ENCODE measurements at places on chromosomes 12 and 14.

- no peak for DNase-seq
Measured at GRCh38 chr12:124716208-124717130, 147.2 kb downstream of the SCARB1 start.

DNA sequence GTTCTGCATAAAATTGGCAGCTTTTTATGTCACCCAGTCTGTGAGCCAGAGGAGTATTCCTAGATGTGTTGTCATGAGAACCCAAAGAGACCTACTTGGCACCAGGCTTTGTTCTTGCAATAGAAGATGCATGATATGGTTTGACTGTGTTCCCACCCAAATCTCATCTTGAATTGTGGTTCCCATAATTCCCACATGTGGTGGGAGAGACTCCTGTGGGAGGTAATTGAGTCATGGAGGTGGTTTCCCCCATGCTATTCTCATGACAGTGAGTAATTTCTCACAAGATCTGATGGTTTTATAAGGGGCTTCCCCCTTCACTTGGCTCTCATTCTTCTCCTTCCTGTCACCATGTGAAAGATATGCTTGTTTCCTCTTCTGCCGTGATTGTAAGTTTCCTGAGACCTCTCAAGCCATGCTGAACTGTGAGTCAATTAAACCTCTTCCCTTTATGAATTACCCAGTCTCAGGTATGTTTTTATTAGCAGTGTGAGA is 572.0 kb upstream of the ATP2B1 start:
- no peak for DNase-seq

GRCh38 chr12:119115296-119115905 is 63.3 kb upstream of the HSPB8 start:
- peak; percentile 28 for DNase-seq

- no peak for DNase-seq
Measured at GRCh38 chr14:61891170-61891569, 128.9 kb downstream of the SNAPC1 start.

DNA sequence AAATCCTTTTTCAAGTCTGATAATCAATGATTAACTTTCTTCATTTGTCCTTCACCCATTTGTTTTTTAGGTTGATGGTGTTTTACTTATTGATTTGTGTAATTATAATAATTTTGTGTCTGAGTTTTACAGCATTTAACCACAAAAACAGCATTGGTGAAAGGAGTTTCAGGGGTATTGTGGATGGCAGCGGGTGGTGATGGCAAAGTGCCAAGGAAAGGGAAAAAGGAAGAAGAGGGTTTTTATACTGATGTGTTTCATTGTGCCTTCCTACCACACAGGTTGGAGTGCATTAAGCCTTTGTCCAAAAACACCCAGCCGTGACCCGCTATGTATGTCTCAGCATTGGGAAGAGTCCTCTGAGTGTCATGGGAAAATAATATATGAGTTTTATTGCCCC is 150.3 kb downstream of the DAD1 start:
- DNase-seq = no peak

- DNase-seq = peak; percentile 98
Measured at GRCh38 chr12:128823916-128824839, at the start of gene SLC15A4. Gene SLC15A4 (minus strand): TSS chr12:128823958. CDS start chr12:128823943, 15 bp downstream.

- no peak for DNase-seq
Measured at GRCh38 chr14:75521415-75522199, 662 bp upstream of the BATF start.

GRCh38 chr14:104774453-104775072 is 21.0 kb downstream of the AKT1 start:
- DNase-seq = no peak

GRCh38 chr12:110704750-110705149 is 15.8 kb upstream of the HVCN1 start:
- no peak for DNase-seq

- DNase-seq = no peak
Measured at GRCh38 chr12:116432314-116432750, 126.8 kb upstream of the MAP1LC3B2 start.

DNA sequence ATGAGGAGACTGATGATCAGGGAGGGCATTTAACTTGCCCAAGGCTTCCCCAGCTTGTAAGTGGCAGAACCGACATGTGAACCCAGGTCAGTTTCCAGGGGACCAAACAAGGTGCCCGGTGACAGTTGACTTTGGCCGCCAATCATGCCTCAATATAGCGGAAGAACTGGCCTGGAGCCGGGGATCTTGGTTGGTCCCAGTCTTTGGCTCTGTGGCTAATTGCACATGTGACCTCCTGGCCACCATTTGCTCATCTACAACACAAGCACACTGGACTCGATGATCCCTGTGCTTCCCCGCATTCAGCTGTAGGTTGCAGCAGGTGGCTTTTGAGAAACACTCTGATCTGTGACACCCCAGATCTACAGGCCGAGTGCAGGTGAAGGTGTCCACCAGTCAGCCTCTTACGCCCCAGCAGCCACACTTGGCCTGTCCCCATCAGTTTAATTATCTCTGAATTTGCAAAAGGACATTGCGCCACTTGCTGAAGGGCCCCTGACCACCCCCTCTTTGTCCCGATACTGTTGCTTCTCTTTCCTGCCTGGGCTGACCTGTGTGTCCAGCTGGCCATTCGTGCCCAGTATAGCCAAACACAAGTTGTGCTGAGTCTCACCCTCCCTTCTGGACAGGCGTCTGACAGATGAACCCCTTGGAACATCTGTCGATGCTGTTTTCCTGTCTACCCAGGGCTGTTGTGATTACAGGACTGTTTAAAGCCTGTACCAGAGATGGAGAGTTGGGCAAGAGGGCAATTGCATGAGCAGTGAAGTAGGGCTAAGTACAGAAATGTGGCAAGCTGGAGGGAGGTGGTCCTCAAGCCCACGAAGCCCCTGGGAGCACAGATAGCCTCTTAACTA is 14.1 kb downstream of the ACACB start:
- no peak for DNase-seq

GRCh38 chr14:93951635-93952540 is 24.5 kb downstream of the ASB2 start:
- DNase-seq = no peak

GRCh38 chr14:101181446-101182313 is 278.2 kb upstream of the RTL1 start:
- DNase-seq = no peak

DNA sequence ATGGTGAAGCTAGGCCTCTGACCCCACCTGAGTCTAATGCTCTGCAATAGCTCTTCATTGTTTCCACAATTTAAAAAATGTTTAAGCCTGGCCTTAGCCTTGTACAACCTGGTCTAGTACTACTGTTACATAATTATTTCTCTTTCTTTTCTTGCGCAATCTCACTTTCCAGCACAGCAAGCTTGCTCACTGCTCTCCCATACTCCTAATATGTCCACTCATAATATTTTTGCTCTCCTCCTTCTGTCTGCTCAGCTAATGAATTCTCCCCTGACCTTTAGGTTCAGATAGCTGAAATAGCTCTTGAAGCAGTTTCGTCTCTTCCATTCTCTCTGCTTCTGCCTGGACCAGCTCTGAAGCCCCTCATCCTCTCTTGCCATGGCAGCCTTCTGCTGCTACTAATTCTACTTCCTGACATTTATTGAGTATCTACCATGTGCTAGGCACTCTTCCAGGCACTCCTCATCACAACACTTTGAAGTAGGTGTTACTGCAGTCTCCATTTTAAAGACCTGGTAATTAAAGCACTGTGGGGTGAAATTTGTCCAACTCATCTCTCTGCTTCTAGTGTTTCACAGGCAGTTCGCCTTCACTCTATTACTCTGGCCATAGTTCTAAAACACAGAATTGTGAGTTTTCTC is 2.8 kb upstream of the SLC48A1 start:
- no peak for DNase-seq

GRCh38 chr12:64459394-64459891 is 7.5 kb downstream of the TBK1 start:
- DNase-seq = no peak

DNA sequence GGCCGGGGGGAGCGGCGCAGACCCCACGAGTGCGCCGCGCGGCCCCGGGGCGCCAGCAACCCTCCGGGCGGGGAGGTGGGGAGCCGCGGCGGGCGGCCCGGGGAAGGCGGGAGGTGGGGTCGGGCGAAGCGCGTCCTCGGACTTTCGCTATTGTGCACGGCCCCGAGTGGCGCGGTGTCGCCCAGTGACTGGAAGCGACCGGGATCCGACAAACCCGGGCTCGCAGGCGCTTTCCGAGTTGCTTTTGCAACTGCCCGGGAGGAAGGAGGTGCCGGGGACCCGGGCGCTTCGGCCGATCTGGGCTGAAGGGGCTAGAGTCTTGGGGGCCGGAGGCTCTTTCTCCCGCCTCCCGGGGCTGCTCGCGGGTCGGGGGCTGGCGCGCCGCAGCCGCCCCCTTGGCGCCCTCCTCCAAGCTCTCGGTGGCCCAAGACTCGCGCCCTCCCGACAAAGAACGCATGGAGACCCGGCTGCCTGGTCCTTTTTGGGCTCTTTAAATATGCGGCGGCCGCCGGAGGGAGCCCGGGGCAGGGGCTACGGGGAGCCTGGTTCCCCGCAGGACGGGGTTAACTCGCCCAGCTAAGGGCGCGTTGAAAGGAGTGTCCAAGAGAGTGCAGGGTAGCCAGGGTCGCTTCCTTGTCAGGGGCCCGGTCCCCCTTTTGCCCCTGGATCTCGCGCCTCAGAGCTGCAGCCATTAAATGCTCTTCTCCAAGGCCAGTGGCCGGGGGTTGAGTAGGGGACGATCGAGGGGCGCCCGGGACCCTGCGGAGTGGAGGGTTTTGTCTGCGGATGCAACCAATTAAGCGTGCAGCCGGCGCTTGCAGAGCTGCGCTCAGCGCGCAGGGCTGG is 1.4 kb downstream of the HMGA2 start:
- no peak for DNase-seq

DNA sequence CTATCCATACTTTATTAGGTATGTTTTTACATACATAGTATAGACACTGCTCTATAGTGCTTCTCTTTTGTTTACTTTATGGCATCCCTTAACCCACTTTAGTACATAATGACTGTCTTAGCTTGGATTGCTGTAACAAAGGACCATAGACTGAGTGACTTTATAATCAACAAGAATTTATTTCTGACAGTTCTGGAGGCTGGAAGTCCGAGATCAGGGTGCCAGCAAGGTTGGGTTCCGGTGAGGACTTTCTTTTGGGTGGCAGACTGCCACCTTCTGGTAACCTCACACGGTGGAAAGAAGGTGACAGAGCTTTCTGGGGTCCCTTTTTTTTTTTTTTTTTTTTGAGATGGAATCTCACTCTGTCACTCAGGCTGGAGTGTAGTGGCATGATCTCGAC is 48.6 kb upstream of the PPM1H start:
- DNase-seq = no peak

- DNase-seq = no peak
Measured at GRCh38 chr12:113478351-113479011, 6.8 kb upstream of the LHX5 start.

DNA sequence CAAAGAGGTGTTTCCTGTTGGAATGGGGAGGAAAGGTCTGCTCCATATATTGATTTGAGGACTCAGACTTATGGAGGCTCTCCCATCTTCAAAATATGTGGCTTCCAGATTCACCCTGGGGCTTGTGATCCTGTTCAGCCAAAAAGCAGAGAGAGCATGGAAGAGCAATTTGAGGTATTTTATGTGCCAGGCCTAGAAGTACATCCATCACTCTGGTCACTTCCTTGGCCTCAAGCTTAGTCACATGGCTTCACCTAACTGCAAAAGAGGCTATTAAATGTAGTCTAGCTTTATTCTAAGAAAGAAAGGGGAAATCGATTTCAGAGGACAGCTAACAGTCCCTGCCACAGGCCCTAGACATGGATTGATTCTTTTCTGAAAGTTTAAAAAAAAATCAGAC is 86.2 kb downstream of the C12orf50 start:
- DNase-seq = no peak

- no peak for DNase-seq
Measured at GRCh38 chr12:133120385-133121191, 9.5 kb downstream of the ZNF891 start.

GRCh38 chr14:51488569-51489220 is 163.0 kb upstream of the FRMD6 start:
- no peak for DNase-seq

DNA sequence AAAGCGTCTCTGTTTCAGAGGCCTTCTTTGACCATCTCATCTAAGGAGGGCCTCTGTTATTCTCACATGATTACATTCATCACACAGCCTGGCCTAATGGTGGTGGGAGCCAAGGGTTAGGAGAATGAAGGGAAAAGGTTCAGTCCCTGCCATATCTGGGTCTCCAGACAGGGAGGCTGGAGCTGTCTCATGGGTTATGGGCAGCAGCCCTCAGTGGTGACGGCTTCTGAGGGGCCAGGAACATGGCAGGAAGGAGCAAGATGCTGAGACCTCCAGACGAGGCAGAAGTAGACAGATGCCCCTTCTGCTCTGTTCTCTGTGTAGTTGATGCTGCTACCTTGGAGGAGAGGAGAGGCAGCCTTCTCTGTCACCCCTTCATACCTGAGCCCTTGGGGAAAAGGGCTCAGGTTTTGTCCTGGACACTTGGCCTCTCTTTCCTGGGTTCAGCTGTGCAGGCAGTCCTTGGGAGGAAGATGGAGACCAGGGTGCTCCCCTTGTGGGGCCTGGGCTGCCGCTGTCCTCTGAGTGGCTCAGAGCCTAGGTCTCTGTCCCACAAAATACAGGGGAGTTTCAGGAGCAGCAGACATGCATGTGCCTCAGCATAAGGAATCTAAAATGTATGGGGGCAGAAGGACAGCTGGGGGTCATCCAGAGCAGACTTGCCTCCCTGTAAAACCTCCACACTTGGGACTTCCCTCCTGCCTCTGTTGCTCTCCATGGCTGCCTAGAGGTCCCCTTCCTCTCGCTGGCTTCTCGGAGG is 3.6 kb downstream of the IFI27L2 start:
- no peak for DNase-seq

- no peak for DNase-seq
Measured at GRCh38 chr12:14668591-14668990, 27.8 kb downstream of the GUCY2C start.

DNA sequence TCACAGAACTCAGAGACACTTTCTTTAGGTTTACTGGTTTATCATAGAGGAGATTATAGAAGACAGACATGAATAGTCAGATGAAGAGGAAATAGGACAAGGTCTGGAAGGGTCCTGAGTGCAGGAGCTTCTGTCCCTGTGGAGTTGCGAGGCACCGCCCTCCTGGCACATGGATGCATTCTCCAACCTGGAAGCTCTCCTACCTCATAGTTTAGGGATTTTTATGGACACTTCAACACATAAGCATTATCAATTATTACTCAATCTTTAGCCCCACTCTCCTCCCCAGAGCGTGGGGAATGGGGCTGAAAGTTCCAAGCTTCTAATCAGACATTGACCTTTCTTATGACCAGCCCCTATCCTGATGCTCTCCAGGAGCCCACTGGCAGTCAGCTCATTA is 12.6 kb upstream of the KRT7 start:
- no peak for DNase-seq

DNA sequence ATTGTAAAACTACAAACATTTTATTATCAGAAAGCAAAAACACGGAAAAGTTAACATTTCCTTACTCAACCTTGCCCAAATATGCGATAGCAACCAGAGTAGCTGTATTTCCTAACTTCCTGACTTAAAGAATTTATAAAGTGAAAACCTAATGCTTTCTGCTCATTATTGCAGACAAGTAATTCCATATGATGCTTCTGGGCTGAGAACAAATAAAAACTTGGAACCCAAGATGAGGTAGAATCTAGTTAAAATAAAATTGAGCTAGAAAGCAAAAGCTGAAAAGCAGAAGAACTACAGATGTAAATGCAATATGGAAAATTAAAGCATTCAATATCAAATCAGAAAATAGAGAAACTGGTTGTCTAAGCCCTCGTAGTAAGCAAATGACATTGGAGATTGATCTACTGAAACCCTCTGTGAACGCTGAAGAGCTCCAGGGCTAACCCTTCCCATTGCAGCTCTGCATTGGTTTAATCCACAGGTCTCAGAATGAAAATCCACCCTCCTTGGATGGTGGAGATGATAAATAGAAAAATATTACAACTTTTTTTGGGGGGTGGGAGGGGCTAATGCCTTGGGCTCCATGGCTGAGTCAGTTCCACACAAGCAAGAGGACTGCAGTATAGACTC is 40.7 kb downstream of the CORO1C start:
- DNase-seq = no peak

Data from D721Med (cell line).